Cerebellum (tissue), 4 donors: ENCODE measurements at places on chromosomes 3 and 15. TPM values are rescaled to one million over a fixed set of nuclear protein-coding genes. Genes with fewer than 3 reads are reported as not detected.

DNA sequence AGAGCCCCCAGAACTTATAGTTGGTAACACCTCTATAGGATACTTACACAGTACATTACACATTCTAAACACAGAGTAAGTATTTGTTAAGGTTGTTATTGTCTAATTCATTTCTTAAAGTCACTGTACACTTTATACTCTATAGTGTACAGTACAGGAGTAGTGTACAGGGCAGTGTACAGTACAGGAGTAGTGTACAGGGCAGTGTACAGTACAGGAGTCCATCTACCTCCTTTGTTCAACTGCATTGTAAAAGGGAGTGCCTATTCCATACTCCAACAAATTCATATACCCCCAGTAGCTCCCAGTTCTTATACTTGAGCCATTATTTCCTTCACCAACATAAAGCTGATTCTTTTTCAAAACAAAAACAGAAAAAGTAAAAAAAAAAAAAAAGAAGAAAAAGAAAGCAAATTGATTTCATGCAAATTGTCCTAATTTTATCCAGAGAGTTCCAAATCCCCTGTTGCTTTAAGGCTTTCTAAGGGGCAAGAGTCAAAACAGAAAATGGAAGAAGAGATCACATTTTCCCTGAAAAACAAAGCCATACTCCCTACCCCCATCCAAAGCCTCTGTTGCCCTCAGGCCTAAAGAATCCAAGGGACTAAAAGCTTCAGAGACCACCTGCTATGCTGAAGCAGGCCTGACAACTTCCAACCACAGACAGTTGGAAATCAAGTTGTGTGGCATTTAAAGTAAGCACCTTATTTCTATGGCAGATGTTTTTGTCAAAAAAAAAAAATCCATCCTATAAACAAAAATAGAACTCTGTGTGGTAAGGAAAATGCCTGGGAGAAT lies 125.6 kb downstream of the PLCH1 start:
- no peak for DNase-seq

DNA sequence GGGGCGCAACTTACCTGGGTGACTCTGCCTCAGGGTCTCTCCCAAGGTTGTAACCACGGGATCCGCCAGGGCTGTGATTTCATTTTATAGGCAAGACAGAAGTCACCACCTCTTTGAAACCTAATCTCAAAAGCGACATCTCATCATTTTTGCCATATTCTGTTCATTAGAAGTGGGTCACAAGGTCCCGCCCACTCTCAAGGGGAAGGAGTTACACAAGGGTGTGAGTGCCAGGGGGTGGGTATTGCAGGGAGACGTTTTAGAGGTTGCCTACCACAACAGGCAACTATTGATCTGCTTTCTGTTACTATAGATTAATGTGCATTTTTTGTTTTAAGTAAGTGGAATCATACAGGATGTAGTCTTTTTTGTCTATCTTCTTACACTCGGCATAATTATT lies 56.6 kb upstream of the ADPGK start:
- DNase-seq: no peak

DNA sequence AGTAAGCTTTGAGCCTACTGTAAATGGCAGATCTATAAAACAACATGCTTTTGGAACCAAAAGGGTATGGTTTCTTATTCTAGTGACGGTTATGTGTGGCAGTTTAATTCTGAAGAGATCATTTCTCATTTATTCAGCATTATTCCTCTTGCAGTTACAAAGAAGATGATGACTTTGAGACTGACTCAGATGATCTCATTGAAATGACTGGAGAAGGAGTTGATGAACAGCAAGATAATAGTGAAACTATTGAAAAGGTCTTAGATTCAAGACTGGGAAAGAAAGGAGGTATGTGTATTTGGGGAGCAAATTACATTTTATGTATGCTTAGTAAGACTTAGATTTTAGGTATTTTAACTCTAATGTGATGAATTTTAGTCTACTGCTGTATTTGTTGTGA lies 41.5 kb downstream of the CHD2 start:
- no peak for DNase-seq

- DNase-seq: no peak
Measured at GRCh38 chr15:82058517-82059204, 12.8 kb upstream of the MEX3B start.

GRCh38 chr3:169054471-169054870 lies 609.0 kb downstream of the MECOM start:
- DNase-seq: no peak

TTC14 gene
- 64.4 TPM for total RNA-seq

STAB1 gene
- 19.8 TPM for total RNA-seq

DNA sequence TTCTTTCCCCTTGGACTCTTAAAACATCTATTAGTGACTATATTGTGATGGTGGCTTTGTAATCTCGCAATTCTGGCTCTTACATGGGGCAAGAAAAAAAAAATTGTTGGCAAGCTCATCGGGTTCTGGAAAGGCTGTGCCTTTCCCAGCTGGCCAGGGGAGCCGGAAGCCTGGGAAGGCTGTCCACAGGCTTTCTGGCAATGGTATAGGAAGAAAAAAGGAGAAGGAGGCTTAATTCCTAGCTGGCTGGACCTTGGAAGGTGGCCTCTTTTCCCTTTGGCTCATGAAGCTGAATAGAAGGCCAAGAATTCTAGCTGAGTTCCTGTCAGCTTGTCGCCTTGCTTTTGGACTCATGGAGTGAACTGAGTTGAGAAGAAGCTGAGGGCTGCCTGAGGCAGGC lies 243.5 kb upstream of the SEMA6D start:
- peak; percentile 47 for DNase-seq

CACNA1D gene
- total RNA-seq: 27.9 TPM

GRCh38 chr3:47412842-47413520 lies 32.2 kb downstream of the PTPN23 start:
- DNase-seq: no peak

DNA sequence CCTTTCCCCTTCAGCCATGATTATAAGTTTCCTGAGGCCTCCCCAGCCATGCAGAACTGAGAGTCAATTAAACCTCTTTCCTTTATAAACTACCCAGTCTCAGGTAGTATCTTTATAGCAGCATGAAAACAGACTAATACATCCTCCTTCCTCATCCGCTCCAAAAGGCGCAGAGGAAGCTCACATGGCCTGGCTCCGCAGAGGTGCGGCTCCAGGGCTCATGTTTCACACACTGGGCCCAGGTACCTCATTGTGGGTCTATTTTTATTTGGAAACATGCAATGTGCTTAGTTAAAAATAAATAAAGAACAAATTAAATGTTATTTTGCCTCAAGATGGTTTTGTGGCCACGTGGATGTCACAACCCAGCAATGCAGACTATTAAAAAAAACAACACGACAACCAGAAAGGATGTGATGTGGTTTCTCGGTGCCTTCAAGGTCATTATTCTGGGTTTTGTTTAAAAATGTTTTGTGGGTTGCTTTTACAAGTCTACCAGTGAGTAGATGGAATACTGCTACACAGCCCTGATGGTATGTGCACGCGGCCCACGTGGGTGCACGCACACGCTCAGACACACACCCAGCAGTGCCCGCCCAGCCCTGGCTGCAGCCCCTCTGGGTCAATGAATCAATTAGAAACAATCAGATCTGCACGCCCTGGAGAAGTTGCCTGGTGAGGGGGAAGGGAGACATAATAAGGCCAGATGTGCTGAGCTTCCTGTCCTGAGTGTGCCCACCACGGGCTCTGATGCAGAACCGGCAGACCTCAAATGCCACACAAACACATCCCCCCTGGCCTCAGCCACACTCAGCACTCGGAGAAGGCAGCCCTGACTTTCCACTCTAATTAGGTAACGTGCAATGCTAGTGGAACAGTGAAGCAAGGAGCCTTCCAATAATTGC lies 140.1 kb downstream of the ADAMTS17 start:
- DNase-seq: no peak

GRCh38 chr15:68550498-68551295 lies 28.1 kb upstream of the CORO2B start:
- peak; percentile 85 for DNase-seq

GRCh38 chr3:178947738-178948137 lies 123.9 kb downstream of the ZMAT3 start:
- no peak for DNase-seq

GRCh38 chr3:127663151-127663550 lies 9.6 kb upstream of the ABTB1 start:
- DNase-seq: no peak
